Skin of body (tissue), 3 donors: ENCODE measurements at places on chromosomes 5 and 9.
A peak's percentile ranks its signal among the peaks of the same experiment; 100 is the strongest.

DNA sequence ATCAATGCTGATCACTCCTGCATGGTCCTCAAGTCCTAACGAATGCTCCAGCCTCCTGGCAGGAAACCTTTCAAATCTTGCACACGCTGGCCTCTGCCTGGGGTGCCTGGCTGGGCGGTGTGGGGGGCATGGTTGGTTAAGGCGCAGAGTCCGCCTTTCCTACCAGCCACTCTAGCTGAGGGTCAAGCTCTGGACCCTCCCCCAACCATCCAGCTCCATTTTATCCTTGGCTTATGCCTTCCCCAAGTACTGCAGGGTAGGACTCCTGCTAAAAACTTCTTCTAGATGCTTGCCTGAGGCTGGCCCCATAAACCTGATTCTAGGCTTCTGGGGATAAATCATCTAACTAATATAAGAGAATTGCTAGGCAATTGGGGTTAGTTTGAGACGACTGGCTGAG lies 808 bp upstream of the MVB12B start:
- no peak for DNase-seq

DNA sequence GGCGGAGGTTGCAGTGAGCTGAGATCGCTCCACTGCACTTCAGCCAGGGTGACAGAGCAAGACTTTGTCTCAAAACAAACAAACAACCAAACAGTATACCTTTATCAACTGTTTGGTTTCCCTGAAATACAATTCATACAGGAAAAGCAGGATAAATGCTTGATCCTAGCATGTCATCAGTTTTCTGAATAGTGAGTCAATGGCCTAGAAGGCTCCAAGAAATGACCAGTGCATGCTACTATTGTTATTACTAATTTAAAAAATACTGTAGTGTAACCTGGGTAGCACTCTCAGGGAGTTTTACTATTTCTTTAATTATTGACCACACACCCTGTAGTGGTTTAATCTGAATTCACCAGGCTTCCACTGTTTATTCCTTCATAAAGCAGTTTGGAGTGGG lies 101.0 kb upstream of the PTPN3 start:
- DNase-seq, result no peak

- DNase-seq, result no peak
Measured at GRCh38 chr5:37435261-37435660, 56.1 kb downstream of the WDR70 start.

GRCh38 chr9:93020771-93021670 lies 37.5 kb upstream of the SUSD3 start:
- DNase-seq, result no peak

GRCh38 chr5:142869886-142870285 lies 99.7 kb downstream of the ARHGAP26 start:
- peak; percentile 74 for DNase-seq

DNA sequence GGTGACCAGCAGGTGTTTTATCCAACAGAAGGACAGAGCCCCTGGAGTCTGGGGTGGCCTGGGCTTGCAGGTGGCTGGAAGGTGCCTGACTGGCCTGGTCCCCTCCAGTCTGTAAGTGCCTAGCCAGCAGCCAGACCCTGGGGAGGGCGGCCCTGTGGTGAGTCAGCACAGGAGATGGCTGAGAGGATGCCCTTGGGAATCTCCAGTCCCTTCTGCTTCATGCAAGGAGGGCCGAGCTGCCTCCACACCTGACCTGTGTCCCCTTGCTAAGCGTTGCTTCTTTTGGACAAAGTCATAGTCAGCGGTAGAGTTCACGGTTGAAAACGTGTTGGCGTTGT lies 20.2 kb downstream of the OBP2B start:
- no peak for DNase-seq

GRCh38 chr9:84697509-84698114 lies 28.1 kb downstream of the NTRK2 start:
- peak; percentile 53 for DNase-seq

GRCh38 chr9:88179062-88179521 lies 40.8 kb upstream of the SPATA31C2 start:
- DNase-seq, result no peak

DNA sequence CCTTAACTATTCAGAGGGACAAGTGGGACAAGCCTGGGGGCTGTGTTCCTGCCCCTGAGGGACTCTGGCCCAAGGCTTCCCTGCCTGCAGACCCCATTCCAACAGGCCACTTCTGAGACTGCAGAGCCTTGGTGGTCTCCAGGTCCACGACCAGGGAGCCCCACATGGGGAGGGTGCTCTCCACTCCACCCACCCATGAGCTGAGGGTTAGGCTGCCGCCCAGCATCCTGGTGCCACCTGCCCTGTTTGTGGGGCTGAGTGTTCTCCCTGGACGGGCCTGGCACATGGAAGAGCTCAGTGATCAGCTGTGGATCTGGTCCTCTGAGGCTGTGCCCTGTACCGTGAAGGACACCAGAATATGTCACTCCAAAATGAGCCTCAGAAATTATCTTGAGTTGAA lies 2.5 kb upstream of the ABO start:
- no peak for DNase-seq

GRCh38 chr5:132474881-132475496 lies 15.6 kb downstream of the IRF1 start:
- DNase-seq, result no peak

DNA sequence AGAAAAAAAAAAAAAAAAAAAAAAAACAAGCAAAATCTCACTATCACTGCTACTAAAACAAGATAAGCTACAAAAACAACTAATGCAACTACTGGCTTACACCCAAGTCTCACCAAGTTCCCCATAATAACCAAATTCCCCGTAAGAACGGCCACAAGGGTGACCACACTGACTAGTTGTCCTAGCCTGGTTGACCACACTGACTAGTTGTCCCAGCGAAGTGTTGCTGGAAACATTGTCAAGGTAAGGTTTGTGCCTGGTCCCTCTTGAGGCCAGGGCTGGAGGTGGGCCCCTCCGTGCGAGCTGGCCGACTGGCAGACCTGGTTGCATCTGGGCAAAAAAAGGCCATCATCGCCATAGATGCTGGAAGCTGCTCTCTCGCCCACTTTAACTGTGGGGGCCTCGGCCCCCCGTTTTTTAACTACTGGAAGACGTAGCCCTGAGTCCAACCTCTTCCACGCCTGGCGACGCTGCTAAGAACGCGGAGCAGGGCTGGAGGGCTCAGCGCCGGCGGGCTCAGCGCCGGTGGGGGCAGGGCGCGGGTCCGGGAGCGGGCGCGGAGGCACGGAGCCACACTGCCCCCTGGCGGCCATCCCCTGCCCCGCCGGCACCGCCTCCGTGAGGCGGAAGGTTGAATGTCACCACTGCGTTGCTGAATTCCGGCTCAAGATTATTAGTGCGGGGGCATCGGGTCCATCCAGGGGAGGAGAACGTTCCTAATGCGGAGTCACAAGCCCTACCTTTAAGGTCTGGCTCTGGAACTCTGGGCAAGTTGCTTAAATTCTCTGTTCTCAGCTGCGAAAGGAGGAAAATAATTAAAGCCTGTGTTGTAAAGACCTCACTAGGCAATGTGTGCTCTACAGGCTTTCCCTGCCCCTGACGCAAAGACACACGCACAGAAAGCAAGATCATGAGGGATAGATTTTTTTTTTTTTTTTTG lies 84.0 kb downstream of the HSD17B3 start:
- DNase-seq, result peak; percentile 78

GRCh38 chr5:10046676-10047075 lies 203.0 kb downstream of the ATPSCKMT start:
- no peak for DNase-seq

GRCh38 chr9:33748633-33749304 lies 46.6 kb upstream of the PRSS3 start:
- DNase-seq, result no peak

- DNase-seq, result no peak
Measured at GRCh38 chr5:105288946-105289345, 1726.4 kb upstream of the NUDT12 start.

- no peak for DNase-seq
Measured at GRCh38 chr9:77800924-77801551, 152.9 kb upstream of the GNA14 start.

- DNase-seq, result no peak
Measured at GRCh38 chr5:113172231-113172826, 195.7 kb downstream of the DCP2 start.
